ENCODE measurements at places on chromosomes 1 and 21. TPM values are rescaled to one million over a fixed set of nuclear protein-coding genes. Genes with fewer than 3 reads are reported as not detected.
A peak's percentile ranks its signal among the peaks of the same experiment; 100 is the strongest.

Gene POU3F1
- 0.16 TPM for polyA plus RNA-seq

- H3K4me3 ChIP-seq = no peak overlapping the region
- no peaks in the 10 kb centered on the region for H3K36me3 ChIP-seq
- DNase-seq = peak; percentile 25
- no peaks in the 10 kb centered on the region for H3K4me1 ChIP-seq
- no peaks in the 10 kb centered on the region for H3K27me3 ChIP-seq
- no peak overlapping the region for H3K27ac ChIP-seq
Measured at GRCh38 chr1:228074954-228075730, 7.4 kb upstream of the ARF1 start.

DNA sequence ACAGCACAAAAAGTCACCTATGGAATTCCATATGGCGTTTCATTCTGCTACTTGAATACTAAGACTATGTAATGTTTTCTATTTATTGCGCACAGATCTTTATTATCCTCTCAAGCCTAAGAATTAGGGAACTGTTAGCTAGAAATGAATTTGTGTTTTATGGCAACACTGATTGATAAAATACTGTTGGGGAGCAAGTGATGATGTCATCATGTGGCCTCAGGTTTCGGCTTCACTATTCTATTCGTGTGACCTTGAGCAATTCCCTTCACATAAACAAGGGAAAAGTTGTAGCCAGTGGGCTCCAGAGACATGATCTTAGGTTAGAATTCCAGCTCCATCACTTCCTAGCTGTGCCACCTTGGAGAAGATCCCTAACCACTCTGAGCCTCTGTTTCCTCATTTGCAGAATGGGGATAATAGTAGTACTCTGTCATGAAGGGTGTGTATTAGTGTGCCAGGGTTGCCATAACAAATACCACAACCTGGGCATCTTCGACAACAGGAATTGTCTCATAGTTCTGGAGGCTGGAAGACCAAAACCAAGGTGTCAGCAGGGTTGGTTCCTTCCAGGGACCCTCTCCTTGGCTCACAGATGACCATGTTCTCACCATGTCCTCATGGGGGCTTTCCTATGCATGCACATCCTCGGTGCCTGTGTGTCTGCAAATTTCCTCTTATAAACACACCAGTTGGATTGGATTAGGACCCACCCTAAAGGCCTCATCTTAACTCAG lies 371.2 kb downstream of the RRAGC start:
- H3K27me3 ChIP-seq = no peaks in the 10 kb centered on the region
- no peak overlapping the region for H3K4me3 ChIP-seq
- no peak for DNase-seq
- H3K36me3 ChIP-seq = no peaks in the 10 kb centered on the region

DNA sequence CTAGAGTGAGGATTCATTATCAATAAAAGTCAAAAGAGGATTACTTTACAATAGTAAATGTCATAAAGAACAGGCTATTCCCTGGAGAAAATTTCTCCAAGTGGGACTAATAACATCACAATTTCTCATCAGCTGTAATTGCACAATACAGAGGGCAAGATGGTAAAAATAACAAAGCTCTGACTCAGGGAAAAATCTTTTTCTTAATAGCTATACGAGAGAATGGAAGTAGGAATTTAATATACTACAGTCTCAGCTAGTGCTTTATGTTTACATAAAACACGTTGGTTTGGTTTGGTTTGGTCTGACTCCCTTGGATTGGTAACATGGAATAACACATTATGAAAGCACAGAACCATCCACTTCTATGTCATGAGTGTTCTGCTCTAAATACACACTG lies 397.6 kb downstream of the LRRIQ3 start:
- H3K36me3 ChIP-seq = no peaks in the 10 kb centered on the region
- H3K27ac ChIP-seq = no peak overlapping the region
- H3K27me3 ChIP-seq = no peaks in the 10 kb centered on the region
- DNase-seq = no peak
- H3K4me1 ChIP-seq = no peaks in the 10 kb centered on the region
- no peak overlapping the region for H3K4me3 ChIP-seq

DNA sequence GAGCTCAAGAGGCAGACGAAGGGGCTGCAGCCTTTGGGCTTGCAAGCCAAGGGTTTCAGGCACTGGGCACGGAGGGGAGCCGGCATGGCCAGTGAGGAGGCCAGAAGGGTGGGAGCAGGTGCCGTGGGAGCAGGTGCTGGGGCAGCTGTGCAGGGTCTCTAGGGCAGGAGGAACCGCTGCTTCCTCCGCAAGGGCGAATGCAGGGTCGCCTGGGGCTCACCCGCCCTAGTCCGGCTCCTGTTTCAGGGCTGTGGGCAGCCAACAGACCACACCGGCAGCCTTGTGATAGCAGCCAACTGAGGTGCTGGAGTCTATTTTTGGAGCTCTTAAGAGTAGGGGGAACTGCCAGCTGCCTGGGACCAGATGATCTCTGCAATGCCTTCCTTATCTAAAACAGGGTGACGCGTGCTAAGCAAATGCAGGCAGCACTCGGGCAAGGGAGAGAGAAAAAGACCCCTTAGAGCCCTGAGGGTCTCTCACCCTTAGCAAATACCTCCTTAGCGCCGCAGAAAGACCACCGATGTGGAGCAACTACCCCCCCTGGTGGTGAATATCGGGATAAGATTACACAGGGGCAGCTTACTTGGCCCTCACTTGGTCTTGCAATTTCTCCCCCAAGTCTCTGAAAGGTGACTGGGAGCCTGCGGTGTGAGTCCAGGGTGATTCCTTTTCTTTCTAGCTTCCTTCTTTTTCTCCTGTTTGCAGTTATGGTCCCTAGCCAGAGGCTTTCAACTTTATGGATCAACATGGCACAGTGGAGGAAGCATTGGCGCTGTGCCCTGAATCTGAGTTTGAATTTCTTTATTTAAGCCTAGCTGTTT lies 20.7 kb upstream of the MAPKAPK2 start:
- no peaks in the 10 kb centered on the region for H3K36me3 ChIP-seq
- peak; percentile 73 for DNase-seq
- no peak overlapping the region for H3K27ac ChIP-seq
